B cell (primary cell): ENCODE measurements at places on chromosomes 5 and 9. TPM values are rescaled to one million over a fixed set of nuclear protein-coding genes. Genes with fewer than 3 reads are reported as not detected.

TXNDC8 gene
- polyA plus RNA-seq = not detected in 2 replicates

DNA sequence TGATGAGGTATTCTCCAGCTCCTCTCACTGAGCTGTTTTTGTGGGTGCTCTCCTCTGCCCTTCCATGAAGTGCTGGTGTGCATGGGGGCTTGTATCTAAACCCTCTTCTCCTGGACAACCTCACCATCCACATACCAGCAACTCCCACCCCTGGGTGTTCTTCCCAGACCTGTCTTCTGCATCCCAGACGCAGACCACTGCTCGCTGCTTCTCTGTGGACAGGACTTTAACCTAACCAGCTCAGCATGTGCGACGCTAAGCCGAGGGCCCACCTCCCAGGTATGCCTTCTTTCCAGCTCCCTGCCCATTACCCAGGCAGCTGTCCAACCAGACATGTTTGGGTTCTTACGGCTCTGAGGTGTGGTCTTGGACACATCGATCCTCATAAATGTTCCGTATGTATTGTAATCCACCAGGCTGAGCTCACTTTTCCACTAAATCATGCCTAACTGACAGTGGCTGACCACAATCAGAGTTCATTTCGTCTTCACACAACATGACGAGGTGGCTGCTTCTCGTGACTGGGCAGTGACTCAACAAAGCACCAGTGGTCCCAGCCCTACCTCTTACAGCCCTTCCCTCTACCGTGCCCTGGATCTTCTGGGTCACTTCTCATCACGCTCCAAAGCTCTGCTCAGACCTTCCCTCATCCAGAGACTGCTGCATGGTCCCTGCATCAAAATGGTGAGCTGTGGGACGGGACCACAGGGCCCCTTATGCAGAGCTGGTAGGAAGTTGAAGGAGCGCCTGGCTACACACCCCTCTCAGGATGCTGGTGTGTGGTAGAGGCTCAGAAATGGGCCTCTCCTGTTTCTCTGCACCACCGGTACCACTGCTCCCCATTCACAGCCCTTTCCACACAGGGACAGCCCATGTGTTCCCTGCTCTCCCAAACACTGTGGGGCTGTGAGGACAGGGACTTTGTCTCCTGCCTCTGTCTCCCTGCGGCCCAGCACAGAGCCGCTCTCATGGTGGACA, 9.6 kb upstream of the PTGES2 start:
- DNase-seq = no peak

GRCh38 chr9:69532396-69532795, 139.8 kb downstream of the APBA1 start:
- DNase-seq = no peak

GRCh38 chr5:55218967-55219366, 8.1 kb downstream of the MCIDAS start:
- DNase-seq = no peak

SAXO1 gene
- polyA plus RNA-seq = 0.01 TPM in 1 of 2 replicates, not detected in the other

DNA sequence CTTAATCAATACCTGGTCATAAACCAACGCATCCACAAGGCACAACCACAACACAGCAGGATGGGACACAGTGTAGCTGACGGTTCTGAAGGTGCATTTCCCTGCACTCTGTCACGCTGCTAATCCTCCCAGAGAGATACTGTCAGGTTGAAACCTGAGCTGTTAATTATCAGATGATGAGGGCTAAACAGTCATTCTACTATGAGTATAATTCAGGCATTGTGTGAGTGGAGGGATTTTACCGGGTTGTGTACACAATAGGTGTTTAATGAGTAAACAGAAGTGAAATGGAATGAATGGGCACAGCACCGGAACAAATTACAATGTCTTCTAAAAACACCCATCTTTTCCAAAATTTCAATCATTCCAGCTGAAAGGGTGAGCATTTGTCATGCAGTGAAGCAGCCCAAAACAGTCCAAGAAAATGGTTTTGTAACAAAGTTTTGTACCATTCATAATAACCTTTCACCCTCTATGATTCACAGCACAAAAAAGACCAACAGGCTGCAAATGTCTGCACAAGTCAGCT, 71.5 kb downstream of the ABCA1 start:
- DNase-seq = no peak

- no peak for DNase-seq
Observed at GRCh38 chr5:170176916-170177315, 55.9 kb upstream of the C5orf58 start.

DNA sequence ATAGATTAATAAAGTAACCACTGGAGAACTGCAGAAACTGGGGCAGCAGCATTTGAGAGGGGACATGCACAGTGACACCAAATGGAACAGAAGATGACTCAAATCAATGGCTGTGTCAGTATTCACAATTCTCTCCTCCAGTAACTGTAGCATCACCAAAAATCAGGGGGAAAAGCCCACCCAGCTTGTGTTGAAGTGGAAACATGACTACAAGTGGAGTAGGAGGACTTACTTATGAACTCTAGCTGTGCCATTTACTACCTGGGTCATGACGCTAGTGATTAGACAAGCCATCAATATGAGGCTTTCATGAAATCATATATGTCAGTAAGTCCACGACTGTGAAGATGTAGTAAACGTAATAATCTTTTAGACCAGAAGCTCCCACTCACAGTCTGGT, 199.8 kb upstream of the PTGER4 start:
- no peak for DNase-seq

DNA sequence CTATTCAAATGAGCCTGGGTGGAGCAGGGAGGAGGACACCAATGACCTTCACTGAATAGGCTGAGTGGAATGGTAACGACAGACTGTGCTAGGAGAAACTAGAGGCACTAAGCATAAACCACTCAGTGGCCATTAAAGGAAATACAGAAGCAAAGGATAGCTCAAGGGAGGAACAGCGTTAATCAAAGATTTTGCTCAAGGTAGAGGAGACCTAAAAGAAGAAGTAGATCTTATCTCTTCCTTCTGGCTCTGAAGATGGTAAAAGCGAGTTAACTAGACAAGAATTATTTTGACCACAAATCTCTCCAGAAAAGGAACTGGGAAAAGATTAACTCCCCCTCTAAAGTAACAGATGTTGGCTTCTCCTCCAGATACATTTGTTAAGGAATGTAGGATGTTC, 299.6 kb downstream of the EPB41L4A start:
- no peak for DNase-seq

- DNase-seq = no peak
Observed at GRCh38 chr5:100493996-100494395, 41.2 kb upstream of the FAM174A start.

DNA sequence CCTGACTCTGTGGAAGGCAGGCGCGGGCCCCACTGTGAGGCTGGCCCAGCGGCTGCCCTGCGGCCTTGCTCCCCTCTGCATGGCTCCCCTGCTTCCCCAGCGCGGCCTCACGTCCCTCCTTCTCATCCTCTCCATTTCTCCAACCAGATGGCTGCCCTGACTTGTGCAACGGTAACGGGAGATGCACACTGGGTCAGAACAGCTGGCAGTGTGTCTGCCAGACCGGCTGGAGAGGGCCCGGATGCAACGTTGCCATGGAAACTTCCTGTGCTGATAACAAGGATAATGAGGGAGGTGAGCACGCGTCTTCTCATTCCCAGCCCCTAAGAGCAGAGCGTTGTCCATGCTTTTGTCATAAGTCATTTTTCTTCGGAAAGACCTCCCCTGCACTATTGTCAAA, 129.0 kb upstream of the WWC1 start:
- DNase-seq = no peak

GRCh38 chr9:75995066-75995465, 104.6 kb downstream of the PCSK5 start:
- DNase-seq = no peak

C9orf43 gene
- 0.57 and 0.79 TPM in 2 replicates for polyA plus RNA-seq

OR1J2 gene
- not detected in 2 replicates for polyA plus RNA-seq

DNA sequence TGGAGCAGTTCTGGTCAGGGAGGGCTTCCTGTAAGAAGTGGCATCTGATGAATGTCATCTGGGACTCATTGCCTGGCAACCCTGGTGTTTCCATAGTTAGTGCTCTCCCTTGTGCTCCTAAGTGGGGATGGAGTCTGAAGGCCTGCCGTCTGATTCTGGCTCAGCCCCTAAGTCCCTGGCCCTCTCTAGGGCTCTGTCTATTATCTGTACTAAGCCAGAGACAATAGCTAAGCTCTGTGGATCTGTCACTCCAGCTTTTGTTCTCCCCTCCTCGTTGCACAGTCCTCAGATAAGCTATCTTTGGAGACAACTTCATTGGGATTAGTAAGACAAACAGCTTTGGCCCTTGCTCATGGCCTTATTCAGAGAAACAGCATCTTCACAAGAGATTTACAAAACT, 30.6 kb upstream of the TTC1 start:
- no peak for DNase-seq

DNA sequence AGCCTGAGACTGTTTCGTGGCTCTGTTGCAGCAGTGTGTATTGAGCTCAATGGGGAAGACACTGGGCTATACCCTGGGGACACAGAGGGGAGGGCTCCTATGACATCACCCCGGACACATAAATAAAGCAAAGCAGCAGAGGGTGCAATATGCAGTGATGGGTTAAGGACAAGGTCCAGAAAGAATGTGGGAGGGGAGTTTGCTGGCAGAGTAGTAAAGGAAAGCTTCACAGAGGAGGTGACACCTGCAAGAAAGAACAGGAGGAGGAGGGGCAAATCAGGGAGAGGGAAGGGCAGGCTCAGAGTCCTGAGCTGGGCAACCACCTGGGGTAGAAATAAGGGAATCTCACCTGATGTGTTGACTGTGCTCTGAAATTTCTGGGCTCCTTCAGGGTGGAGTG, 35.3 kb upstream of the CDKN2AIPNL start:
- peak; percentile 84 for DNase-seq

GRCh38 chr5:176578391-176578808, 29.3 kb downstream of the CDHR2 start:
- peak; percentile 54 for DNase-seq

DNA sequence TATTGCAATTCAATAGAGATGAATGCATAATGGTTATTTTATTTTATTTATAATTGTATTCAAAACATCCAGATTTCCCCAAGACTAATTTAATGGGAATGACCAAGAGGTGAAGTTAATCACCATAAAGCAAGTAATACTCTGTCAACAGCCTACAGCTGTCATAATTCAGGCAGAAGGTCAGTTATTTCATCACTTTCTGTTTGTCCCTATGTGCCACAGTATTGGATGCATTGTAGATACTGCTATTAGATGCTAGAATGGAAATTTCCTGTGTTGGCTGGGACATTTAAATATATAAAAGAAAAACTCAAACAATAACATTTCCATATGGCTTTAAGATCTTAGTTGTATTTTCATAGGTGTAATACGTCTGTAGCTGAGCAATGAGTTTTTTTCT, 56.7 kb upstream of the MINAR2 start:
- no peak for DNase-seq

DNA sequence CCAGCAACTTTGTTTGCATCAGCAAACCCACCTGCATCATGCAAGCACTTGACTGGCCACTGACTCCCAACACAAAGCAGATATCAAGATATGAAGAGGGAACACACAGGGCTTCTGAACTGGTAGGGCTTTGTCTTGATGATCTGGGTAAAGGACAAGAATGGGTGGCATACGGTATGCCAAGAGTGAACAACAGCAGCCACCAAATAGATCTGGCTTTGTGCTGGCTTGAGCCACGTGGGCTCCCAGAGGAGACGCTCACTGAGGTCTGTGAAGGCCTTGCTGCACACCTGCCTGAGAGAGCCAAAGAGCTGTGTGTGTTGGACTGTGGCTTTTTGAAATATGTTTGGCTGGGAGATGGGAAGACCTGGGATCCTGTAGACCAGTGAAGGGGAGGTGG, 43.5 kb downstream of the FGF1 start:
- no peak for DNase-seq

PCDHGB1 gene
- polyA plus RNA-seq = 0.09 and 0.10 TPM in 2 replicates

DNA sequence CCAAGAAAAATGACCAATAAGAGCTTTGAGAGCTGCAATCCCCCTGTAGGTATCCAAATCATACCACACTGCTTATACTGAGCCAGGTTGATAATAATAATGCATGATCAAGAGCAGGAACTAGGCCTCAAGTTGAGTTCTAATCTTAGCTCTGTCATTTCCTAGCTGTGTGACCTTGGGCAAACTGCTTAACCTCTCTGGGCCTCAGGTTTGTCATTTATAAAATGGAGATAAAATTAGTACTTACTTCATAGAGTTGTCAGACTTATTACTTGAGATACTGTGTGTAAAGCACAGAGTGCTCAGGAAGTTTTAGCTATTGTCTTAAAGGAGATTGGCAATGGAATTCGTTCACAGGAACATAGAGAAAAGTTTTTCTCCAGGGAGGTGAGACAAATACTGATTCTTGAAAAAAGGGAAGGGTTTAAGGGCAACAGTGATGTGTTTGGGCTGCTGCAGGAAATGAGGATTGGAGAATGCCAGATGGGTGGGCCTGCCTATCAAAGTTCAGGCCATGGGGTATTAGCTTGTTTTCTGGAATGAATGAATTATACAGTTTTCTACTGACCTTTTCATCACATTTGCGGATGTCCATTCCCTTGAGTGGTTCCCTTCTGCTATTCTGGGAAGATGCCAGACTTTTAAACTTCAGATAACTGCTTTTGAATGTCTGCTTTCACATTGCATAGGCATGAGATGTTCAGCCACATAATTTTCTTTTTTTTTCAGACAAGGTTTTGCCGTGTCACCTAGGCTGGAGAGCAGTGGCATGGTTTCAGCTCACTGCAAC, 10.2 kb upstream of the ATP6V0E1 start:
- no peak for DNase-seq

C5orf34 gene
- polyA plus RNA-seq = 2.6 and 2.9 TPM in 2 replicates

TBC1D2 gene
- polyA plus RNA-seq = 3.2 and 5.3 TPM in 2 replicates

DNA sequence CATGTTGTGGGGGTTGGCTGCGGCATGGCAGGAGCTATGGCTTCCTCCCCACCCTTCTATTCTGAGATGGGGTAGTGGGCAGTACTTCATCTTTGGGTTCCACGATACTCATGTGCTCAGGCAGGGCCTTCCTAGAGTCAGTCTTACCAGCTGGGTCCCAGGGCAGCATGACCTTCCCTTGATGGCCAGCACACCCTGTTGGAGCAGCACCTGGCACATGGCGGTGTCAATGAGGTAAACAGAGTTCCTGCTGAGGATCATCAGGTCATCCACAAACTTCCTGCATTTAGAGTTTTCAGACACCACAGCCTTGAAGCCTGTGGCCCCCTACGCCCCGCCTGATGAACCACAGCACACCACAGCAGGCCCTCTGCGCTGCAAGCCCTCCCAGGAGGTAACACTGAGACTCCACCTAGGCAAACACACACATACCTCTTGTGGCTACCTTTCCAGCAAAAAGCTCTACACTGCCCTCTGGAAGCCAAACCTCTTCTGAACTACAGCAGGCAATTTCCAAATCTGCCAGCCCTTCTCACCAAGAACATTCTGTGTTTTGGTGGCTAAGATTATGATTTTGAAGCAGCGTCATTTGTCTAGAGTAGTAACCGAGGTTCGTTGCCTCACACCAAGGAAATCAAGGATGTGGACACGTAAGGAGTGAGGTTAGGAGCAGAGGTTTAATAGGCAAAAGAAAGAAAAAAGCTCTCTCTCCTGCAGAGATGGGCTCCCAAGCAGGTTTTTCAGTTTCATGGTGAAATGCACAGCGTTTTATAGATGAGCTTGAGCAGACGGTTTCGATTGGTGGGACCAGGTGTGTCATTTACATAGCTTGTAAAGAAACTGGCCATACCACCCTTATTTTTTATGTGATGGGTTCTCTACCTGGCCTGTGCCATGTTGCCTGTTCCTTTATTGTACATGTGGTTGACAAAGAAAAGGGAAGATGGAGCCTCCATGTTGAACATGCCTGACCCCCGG, 20.3 kb upstream of the TMEM174 start:
- DNase-seq = no peak

CEL gene
- polyA plus RNA-seq = 0.51 and 0.75 TPM in 2 replicates
